ENCODE measurements at places on chromosomes 11 and 22.
A peak's percentile ranks its signal among the peaks of the same experiment; 100 is the strongest.

GRCh38 chr11:63737718-63738117 is 30.9 kb downstream of the ZFTA start:
- no peaks in the 10 kb centered on the region for H3K36me3 ChIP-seq
- DNase-seq = no peak
- H3K4me3 ChIP-seq = no peak overlapping the region
- no peaks in the 10 kb centered on the region for H3K4me1 ChIP-seq
- no peaks in the 10 kb centered on the region for H3K27me3 ChIP-seq

DNA sequence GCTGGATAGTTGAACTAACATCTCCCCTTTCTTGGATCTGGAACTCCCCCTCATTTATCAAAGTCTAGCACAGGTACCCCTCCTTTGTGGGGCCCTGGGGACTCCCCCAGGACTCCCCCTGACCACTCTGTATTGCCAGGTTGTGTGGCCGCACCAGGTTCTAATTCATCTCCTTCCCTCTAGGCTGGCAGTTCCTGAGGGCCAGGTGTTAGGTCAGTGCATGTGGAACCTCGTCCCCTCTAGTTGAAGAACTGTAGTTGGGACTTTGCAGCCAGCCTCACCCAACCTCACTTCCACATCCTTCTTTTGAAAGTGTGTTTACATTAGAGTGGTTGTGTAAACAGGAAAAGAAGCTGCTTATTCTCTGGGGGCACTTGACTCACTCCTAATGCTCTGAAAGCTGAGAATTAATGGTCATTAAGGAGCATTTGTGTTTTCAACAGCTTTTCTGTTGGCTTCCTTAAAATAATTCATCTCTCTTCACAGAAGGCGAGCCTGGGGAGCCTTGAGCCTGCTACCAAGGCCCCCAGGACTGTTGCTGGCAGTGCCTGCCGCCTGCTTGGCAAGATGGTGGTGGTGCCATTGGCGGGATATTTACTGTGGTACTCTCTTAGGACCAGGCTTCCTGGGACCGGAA is 11.8 kb downstream of the UPB1 start:
- H3K4me3 ChIP-seq = no peak overlapping the region
- no peak for DNase-seq
- H3K27ac ChIP-seq = no peak overlapping the region
- H3K4me1 ChIP-seq = peaks cover 40% of the 10 kb centered on the region
- no peaks in the 10 kb centered on the region for H3K36me3 ChIP-seq
- H3K27me3 ChIP-seq = no peaks in the 10 kb centered on the region

GRCh38 chr11:13883042-13883441 is 79.5 kb upstream of the SPON1 start:
- no peak overlapping the region for H3K4me3 ChIP-seq
- no peak for DNase-seq
- no peaks in the 10 kb centered on the region for H3K27me3 ChIP-seq
- no peaks in the 10 kb centered on the region for H3K4me1 ChIP-seq

GRCh38 chr11:102886999-102887398 is 12.2 kb upstream of the MMP12 start:
- DNase-seq = no peak
- no peaks in the 10 kb centered on the region for H3K4me1 ChIP-seq
- no peak overlapping the region for H3K27ac ChIP-seq
- H3K27me3 ChIP-seq = no peaks in the 10 kb centered on the region
- no peak overlapping the region for H3K4me3 ChIP-seq

DNA sequence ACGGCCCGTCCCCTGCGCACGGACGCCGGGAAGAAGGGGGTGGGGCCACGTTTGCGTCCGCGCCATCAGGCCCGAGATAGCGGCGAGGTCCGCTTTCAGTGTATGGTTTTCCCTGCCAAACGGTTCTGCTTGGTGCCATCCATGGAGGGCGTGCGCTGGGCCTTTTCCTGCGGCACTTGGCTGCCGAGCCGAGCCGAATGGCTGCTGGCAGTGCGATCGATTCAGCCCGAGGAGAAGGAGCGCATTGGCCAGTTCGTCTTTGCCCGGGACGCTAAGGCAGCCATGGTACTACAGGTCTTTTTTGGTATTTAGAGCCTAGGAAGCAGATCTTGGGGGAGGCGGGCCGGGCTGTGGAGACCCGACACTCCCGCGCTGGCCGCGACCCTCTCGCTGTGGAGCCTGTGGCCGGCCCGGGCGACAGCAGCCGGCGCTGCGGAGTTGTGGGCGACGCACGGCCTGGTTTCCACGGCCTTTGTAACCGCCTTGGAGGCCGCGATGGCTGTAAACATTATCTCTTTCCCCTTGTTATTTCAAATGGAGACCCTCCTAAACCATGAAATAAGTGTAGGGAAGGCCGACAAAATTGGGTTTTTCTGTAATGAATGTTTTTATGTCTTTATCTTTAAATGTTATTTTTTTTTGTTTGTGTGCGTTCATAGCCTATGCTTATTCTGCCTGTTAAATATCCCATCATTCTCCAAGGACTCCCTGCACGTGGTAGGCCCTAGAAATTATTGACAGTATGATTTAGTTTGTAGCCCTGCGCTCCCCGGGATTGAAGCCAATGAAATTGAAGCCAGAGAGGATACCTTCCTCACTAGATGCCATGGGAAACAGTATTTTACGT is at the start of gene AASDHPPT:
AASDHPPT (plus strand) TSS at position 54 of the 847 bp plus-strand sequence; CDS start at position 103, 49 bp downstream.
- DNase-seq = no peak
- H3K4me3 ChIP-seq = peak within 1 kb of the TSS; percentile 84
- no peaks in the 10 kb centered on the region for H3K36me3 ChIP-seq
- H3K27me3 ChIP-seq = no peaks in the 10 kb centered on the region

DNA sequence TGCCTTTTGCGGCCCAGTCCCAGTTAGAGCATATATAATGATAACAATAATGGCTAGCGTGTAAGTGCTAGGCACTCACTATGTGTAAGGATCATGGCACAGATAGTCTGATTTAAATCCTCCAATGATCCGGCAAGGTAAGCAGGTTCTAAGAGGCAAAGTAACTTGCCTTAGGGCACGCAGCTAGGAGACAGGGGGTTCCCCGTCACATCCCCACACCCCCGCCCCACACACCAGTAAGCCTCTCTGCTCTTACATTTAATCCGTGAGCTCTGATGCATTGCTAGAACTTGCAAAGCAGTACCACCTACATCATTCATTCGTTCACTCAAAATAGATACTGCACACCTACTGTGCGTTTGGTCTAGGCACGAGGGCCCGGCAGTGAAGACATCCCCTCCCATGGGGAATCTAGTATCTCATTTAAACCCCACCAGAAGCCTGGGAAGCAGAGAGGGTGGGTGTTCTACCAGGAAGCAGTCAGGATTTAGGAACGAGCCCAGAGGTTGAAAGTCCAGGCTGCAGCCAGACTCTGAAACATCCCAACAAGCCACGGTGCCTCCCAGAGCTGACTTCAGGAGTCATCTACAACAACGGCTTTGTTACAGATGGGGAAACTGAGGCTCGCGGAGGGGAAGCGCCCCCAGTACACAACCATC is 20.6 kb downstream of the TMPRSS6 start:
- no peak overlapping the region for H3K4me3 ChIP-seq
- DNase-seq = no peak
- no peak overlapping the region for H3K27ac ChIP-seq
- peaks cover 4% of the 10 kb centered on the region for H3K4me1 ChIP-seq

DNA sequence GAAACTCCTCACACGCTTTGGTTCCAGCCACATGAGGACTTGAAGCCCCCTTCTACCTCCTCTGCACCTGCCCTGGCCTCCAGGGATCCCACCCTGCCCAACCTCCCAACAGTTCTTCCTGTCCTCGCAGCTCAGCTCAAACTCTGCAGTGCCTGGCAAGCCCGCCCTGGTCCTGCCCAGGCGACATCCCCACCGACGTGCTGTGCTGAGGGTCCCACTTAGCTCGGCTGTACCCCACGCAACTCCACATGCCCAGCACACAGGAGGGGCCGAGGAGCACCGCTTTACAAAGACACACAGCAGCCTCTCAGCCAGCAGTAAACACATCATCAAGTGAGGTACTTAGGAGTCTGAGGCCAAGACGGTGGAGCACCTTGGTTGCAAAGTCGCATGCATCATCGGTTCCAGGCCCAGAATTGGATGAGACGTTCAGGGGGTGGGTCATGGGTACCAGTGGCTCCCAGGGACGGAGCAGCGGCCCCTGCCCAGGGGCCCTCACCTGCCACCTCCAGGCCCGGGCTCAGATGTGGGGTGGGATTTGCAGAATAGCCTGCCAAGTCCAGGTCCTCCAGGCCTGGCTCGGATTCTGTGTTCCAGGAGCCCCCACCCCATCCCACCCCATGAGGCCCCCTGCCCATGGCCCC is 72.6 kb downstream of the CELSR1 start:
- H3K27ac ChIP-seq = no peak overlapping the region
- no peak for DNase-seq
- H3K4me1 ChIP-seq = peaks cover 46% of the 10 kb centered on the region
- no peak overlapping the region for H3K4me3 ChIP-seq
- no peaks in the 10 kb centered on the region for H3K27me3 ChIP-seq

GRCh38 chr11:126968915-126969314 is 31.7 kb downstream of the KIRREL3 start:
- no peaks in the 10 kb centered on the region for H3K27me3 ChIP-seq
- no peak overlapping the region for H3K4me3 ChIP-seq

DNA sequence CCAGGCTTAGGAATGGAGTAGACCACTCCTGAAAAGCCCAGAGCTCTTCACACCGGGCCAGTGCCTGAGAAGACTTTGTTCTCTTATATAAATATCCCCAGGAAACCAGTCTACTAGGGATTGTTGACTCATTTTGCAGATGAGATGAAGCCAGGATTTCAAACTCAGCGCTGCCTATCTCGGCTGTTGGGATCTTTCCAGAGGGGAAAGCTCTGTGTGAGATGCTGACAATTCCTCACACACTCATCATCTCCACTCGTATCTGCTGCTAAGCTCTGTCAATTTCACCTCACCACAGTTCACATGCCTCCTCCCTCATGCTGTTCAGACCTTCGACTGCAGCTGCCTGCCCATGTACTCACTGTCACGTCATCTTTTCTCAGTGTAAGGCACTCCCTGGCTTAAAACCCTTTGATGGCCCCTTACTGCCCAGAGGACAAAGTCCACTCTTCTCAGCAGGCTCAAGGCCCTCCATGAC is 12.5 kb downstream of the USH1C start:
- H3K4me3 ChIP-seq = no peak overlapping the region
- no peaks in the 10 kb centered on the region for H3K4me1 ChIP-seq
- no peaks in the 10 kb centered on the region for H3K27me3 ChIP-seq
- no peaks in the 10 kb centered on the region for H3K36me3 ChIP-seq
- DNase-seq = no peak
- H3K27ac ChIP-seq = no peak overlapping the region

DNA sequence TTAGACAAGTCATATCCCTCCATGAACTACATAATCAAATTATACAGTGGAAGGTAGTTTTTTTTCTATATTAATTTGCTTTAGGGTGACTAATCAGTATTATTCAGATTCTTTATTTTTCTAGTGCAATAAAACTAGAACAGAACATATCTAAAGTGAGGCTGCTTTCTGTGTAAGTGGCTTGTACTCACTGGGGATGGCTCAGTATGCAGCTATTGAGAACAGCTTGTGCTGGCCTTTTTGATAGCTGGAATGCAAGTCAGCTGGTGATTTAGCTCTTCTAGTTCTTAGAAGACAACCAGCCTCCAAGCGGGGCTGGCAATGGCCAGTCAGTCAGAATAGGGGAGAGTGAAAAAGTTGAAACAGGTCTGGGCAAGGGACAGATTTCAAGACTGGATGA is 119.4 kb downstream of the BLID start:
- no peaks in the 10 kb centered on the region for H3K36me3 ChIP-seq
- DNase-seq = no peak
- no peaks in the 10 kb centered on the region for H3K4me1 ChIP-seq
- no peaks in the 10 kb centered on the region for H3K27me3 ChIP-seq

DNA sequence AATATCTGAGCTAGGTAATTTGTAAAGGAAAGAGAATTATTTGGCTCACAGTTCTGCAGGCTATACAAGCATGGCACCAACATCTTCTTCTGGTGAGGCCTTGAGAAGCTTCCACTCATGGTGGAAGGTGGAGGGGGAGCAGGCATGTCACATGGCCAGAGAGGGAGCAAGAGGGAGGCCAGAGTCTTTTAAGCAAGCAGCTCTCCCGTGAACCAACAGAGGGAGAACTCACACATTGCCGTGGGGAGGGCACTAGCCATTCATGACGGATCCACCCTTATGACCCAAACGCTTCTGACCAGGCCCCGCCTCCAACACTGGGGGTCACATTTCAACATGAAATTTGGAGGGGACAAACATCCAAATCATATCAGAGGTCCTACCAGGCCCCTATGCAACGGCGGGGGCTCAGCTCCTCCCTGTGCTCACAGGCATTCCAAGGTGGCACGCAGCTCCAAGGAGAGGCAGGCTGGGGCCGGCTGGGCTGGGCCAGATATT is 4.6 kb downstream of the C11orf96 start:
- H3K36me3 ChIP-seq = no peaks in the 10 kb centered on the region
- no peak overlapping the region for H3K4me3 ChIP-seq
- peaks cover 31% of the 10 kb centered on the region for H3K4me1 ChIP-seq

- DNase-seq = no peak
- H3K27me3 ChIP-seq = no peaks in the 10 kb centered on the region
- no peaks in the 10 kb centered on the region for H3K4me1 ChIP-seq
- H3K4me3 ChIP-seq = no peak overlapping the region
Observed at GRCh38 chr11:84437071-84437980, 1151.2 kb upstream of the CCDC90B start.

- H3K27ac ChIP-seq = no peak overlapping the region
- no peaks in the 10 kb centered on the region for H3K4me1 ChIP-seq
- no peak for DNase-seq
Observed at GRCh38 chr22:22941831-22942510, 54.4 kb downstream of the IGLL5 start.

DNA sequence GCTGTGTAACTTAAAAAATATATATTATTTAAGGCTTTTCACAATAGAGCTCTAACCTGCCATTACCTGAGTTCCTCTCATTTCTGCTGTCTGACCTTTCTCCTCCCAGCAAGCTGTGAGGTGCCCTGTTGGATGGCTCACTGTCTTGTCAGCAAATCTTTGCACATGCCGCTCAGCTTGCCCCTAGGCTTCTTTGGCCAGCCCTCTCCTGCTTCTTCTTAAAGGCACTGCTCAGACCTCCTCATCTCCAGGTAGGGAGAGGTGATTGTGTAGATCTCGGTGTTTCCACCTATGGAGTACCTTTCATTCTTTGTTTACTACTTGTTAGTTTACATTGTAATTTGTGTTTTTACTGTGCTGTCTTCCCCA is 96.5 kb downstream of the EXT2 start:
- no peak for DNase-seq
- H3K27ac ChIP-seq = no peak overlapping the region
- H3K4me1 ChIP-seq = no peaks in the 10 kb centered on the region
- H3K36me3 ChIP-seq = peaks cover 3% of the 10 kb centered on the region
- no peak overlapping the region for H3K4me3 ChIP-seq

DNA sequence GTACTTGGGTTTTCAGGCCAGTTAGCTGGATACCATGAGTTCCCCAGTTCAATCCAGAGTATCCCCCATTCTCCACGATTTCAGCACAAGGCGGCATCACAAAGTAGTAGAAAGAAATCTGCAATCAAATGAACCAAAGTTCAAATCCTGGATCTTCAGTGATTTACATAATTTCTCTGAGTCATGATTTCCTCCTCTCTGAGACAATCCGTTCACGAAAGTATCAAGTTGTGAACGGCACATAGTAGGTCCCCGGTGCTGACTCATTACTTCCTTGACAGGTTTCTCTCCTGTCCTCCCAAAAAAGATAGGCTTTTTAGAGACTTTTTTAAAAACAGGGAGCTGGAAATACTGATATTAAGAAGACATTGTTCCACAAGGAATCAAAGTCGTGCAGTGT is 69.1 kb upstream of the AKIP1 start:
- no peaks in the 10 kb centered on the region for H3K27me3 ChIP-seq
- no peak overlapping the region for H3K4me3 ChIP-seq
- no peaks in the 10 kb centered on the region for H3K36me3 ChIP-seq
- peaks cover 37% of the 10 kb centered on the region for H3K4me1 ChIP-seq
- DNase-seq = no peak

GRCh38 chr11:17004486-17005148 is 9.6 kb downstream of the PLEKHA7 start:
- H3K4me1 ChIP-seq = peaks cover 3% of the 10 kb centered on the region
- peak overlapping the region; percentile 47 for H3K27ac ChIP-seq
- H3K4me3 ChIP-seq = no peak overlapping the region
- no peaks in the 10 kb centered on the region for H3K27me3 ChIP-seq
- no peak for DNase-seq
